ENCODE measurements at places on chromosomes 3 and 15. TPM values are rescaled to one million over a fixed set of nuclear protein-coding genes. Genes with fewer than 3 reads are reported as not detected.

The TCAIM gene
- 23.4 TPM for total RNA-seq

GRCh38 chr3:191809326-191809949 is 348.5 kb downstream of the PYDC2 start:
- no peak for DNase-seq
- no peaks in the 10 kb centered on the region for H3K4me1 ChIP-seq
- H3K27me3 ChIP-seq: no peaks in the 10 kb centered on the region
- H3K27ac ChIP-seq: no peak overlapping the region
- H3K4me3 ChIP-seq: no peak overlapping the region
- no peaks in the 10 kb centered on the region for H3K36me3 ChIP-seq

GRCh38 chr3:8466526-8466925 is 35.1 kb upstream of the LMCD1 start:
- no peaks in the 10 kb centered on the region for H3K36me3 ChIP-seq
- H3K27ac ChIP-seq: no peak overlapping the region
- peaks cover 44% of the 10 kb centered on the region for H3K27me3 ChIP-seq
- no peak overlapping the region for H3K4me3 ChIP-seq
- H3K4me1 ChIP-seq: no peaks in the 10 kb centered on the region

- H3K4me3 ChIP-seq: no peak overlapping the region
- no peaks in the 10 kb centered on the region for H3K36me3 ChIP-seq
- peaks cover 5% of the 10 kb centered on the region for H3K4me1 ChIP-seq
- H3K27me3 ChIP-seq: no peaks in the 10 kb centered on the region
Observed at GRCh38 chr3:184760337-184761074, 48.6 kb upstream of the MAGEF1 start.

The DUOXA1 gene
- total RNA-seq: 0.65 TPM

GRCh38 chr15:68201153-68201878 is 3.8 kb downstream of the CALML4 start:
- no peaks in the 10 kb centered on the region for H3K36me3 ChIP-seq
- DNase-seq: no peak
- H3K4me3 ChIP-seq: no peak overlapping the region
- no peaks in the 10 kb centered on the region for H3K4me1 ChIP-seq
- H3K27ac ChIP-seq: no peak overlapping the region

GRCh38 chr15:65790694-65791334 is 1.3 kb downstream of the DENND4A start:
- peak overlapping the region; percentile 23 for H3K27ac ChIP-seq
- no peak for DNase-seq
- H3K36me3 ChIP-seq: no peaks in the 10 kb centered on the region
- peaks cover 70% of the 10 kb centered on the region for H3K4me1 ChIP-seq
- H3K4me3 ChIP-seq: peak overlapping the region; percentile 92

DNA sequence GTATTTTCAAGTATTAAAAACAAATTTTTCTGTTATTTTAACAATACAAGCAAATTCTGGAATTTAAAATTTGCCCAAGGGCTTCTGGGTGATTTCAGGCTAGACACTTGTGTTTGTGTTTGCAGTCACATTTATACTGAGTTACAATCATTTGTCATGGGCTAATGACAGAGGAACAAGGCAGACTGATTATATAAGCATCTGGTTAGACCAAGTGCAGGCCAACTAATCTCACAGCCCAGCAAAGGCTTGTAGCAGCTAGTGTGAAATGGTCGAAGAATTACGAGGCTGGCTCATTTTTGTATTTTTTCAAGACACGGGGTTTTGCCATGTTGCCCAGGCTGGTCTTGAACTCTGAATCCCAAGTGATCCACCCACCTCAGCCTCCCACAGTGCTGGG is 52.1 kb downstream of the CMTM8 start:
- no peak for DNase-seq
- H3K4me1 ChIP-seq: peaks cover 29% of the 10 kb centered on the region
- H3K4me3 ChIP-seq: no peak overlapping the region
- H3K27me3 ChIP-seq: no peaks in the 10 kb centered on the region

- no peak overlapping the region for H3K27ac ChIP-seq
- peaks cover 2% of the 10 kb centered on the region for H3K36me3 ChIP-seq
- peak overlapping the region; percentile 92 for H3K4me3 ChIP-seq
- peaks cover 89% of the 10 kb centered on the region for H3K27me3 ChIP-seq
Observed at GRCh38 chr3:57163751-57164150, 1.4 kb downstream of the IL17RD start.
